ENCODE measurements at places on chromosomes 1 and 21. TPM values are rescaled to one million over a fixed set of nuclear protein-coding genes. Genes with fewer than 3 reads are reported as not detected.

The TEX38 gene
- total RNA-seq = not detected

The FBLIM1 gene
- total RNA-seq = 10.3 TPM

The COL11A1 gene
- 54.3 TPM for total RNA-seq

The MYBPH gene
- total RNA-seq = 2.8 TPM

The RIPK4 gene
- not detected for total RNA-seq

The ACAP3 gene
- total RNA-seq = 71.0 TPM

The ALDH9A1 gene
- 135 TPM for total RNA-seq

The CD84 gene
- not detected for total RNA-seq

The TFF3 gene
- not detected for total RNA-seq

The LCK gene
- total RNA-seq = not detected

The INAVA gene
- total RNA-seq = 1.5 TPM

The ERVH48-1 gene
- not detected for total RNA-seq

The POU2F1 gene
- total RNA-seq = 4.8 TPM

The OR10J1 gene
- total RNA-seq = not detected

The C21orf91 gene
- 5.8 TPM for total RNA-seq

The C1orf141 gene
- total RNA-seq = not detected

The RC3H1 gene
- 12.4 TPM for total RNA-seq

The TAS1R3 gene
- not detected for total RNA-seq

The VCAM1 gene
- 0.51 TPM for total RNA-seq

The OR2L13 gene
- total RNA-seq = not detected

The SGIP1 gene
- 4.3 TPM for total RNA-seq

The RASAL2 gene
- 24.7 TPM for total RNA-seq

All from LHCN-M2 (cell line).